Choroid plexus epithelial cell (primary cell): ENCODE measurements at places on chromosomes 2 and 18.

DNA sequence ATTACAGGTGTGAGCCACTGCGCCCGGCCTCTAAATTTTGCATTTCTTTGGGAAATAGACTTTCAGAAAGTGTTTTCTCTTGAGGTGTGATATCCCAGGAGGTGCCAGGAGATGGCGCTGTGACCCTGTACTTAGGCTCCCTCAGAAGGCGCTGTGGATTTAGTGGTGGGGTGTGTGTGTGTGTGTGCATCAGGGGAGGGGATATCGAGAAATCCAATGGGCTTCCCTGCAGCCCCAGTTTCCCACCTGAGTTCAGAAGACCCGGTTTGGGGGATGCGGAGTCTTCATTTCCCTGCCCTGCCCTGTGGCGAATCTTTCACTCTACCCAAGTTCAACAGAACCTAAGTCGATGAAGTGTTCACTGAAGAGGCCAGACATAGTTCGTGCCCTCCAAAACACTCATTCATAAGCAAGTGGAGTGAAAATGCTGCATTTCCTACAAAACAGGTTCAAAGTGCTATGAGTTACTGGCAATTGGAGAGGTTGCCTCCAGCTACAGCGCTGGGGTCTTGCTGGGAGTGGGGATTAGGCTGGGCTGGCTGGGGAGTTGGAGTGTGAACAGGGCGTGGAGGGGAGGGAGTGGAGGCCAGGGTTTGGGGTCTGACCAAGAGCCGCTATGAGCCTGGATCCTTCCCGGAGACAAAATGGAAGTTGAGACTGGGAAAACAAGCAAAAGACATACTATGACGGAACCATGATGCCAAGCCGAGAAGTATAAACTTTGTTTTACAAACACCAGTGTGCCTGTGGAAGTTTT, 6.5 kb upstream of the WNT6 start:
- DNase-seq = peak; percentile 80

GRCh38 chr2:11757101-11757500, 10.7 kb downstream of the LPIN1 start:
- no peak for DNase-seq

DNA sequence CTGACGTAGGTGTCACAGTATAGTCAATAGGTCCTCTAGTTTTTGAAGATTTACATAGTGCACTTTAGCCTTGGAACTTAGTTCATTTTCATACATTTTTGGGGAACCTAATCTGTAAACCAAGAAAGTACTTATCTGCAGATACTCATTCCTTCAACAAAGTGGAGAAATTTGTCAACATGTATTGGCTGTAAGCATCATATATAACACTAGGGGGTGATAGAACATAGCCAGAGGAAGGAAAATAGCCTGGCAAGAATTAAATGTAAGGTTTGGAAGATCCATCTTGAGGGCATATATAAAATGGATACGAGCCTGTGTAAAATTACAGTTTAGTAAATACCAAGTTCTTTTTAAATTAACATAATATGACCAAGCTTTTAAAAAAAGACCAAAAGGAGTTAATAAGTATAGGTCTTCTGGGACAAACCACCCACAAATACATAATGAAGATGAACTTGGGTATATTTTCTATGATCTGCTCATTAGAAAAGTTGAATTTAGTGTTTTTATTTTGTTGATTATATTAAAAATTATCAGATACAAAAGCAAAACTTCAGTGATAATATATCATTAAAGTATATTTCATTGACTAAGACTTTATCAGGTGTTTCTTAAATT, 18.2 kb downstream of the RPL37A start:
- peak; percentile 79 for DNase-seq

DNA sequence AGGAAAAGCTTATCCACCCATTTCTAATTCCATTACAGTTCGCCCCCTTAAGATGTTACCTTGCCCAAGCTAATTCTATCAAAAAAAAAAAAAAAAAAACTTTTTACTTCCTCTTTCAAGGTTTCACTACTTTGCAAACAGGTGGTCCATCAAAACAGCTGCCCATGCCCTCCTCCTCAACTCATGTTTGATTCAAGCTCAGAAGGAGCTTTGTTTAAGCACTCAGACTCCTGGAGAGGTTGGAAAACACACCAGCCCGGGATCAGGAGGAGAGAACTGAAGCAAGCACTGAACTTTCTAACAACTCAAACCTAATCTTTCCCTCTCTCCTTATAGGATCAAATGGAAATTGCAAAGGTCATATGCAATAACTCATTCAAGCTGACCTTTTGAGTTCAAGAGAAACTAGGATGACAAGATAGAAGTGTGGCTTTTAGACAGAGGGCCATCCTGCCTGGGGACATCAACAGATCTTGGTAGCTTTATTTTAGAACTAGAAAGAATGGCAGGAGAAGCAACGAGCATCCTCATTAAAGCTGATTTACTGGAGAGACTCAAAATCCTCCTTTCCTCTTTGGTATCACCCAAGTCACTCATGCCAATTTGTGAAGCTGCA, 28.3 kb upstream of the FZD7 start:
- no peak for DNase-seq

- DNase-seq = no peak
These were observed 296.1 kb downstream of the EPHA4 start for GRCh38 chr2:221276033-221276432.

DNA sequence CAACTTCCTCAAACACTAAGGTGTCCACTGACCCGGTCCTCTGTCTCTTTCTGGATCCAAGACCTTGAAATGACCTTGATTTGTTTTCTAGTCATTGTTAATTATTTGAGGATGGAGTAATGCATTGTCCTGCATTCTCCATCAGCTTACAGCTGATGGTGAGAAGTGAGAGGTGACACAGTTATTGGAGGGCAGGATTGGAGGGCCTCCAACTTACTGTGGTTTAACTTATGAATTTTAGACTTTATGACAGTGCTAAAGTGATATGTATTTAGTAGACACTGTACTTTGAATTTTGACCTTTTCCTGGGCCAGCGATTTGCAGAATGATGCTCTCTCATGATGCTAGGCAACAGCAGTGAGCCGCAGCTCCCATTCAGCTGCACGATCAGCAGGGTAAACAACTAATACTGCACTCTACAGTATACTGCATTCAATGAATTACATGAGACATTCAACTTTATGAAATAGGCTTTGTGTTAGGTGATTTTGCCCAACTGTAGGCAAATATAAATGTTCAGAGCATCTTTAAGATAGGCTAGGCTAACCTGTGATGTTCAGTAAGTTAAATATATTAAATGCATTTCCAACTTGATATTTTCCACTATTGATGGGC, 200.0 kb upstream of the MEX3C start:
- DNase-seq = no peak
